H4 (cell line): ENCODE measurements at places on chromosomes 3 and 15. TPM values are rescaled to one million over a fixed set of nuclear protein-coding genes. Genes with fewer than 3 reads are reported as not detected.

DNA sequence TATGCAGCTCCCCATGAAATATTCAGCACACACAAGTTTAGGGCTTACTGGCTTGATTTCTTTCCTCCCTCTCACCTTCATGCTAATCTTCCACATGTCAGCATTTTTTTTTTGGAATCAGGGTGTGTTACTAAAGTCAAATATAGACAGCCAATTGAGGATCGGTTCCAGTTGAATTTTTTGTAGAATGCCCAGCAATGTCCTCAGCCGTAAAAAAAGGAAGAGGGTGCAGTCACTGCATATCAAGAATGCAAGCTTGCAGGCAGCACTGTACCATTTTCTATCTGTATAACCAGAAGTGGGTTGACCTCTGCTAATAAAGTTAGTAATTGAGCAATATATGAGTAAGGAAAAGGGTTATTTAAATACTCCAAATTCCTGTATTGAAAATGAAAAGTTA lies 51.4 kb upstream of the CHMP2B start:
- DNase-seq: no peak

GRCh38 chr15:74245342-74245931 lies 9.3 kb downstream of the CCDC33 start:
- DNase-seq: no peak

DNA sequence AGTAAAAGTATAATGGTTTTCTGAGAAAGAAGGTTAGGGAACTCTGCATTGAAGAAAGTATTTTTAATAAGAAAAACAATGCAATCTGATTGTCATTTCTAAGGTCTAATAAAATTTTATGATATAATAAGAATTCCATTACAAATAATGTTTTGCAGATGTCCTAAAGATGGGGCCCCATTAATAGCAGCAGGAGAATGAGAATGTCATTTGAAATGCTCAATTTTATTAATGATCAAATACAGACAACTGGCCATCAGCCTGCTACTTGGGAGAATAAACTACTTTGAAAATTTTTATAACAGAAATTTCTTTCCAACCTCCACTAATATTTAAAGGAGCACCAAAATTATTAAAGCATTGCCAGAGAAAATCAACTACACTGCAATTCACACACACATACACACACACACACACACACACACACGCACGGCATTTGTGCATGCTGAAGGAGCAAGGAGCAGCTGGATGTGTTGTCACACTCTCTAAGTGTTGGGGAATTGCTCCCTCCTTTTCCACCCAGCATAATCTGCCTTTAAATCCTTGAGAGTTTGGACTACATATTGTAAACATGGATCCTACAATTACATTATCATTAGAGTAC lies 109.5 kb downstream of the THRB start:
- DNase-seq: no peak

GRCh38 chr3:61152071-61152470 lies 99.2 kb downstream of the FHIT start:
- DNase-seq: no peak

DNA sequence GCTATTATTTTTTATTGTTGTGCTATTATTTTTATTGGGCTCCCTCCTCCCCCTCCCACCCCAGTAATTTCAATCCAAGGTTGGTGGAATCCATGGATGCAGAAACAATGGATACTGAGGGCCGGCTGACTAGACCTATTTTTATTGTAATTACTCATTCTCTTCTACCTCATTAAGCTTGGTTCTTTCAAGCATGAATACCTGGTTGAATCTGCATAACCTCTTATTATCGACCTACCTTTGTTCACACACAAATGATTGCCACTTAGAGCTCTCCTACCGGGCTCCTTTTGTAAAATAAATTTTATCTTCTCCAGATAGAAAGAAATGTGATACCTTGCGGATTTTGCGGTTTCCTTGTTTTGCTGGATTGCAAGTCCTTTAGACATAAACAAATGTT lies 31.6 kb downstream of the BTD start:
- DNase-seq: no peak

- no peak for DNase-seq
These were observed 478.7 kb downstream of the FHIT start for GRCh38 chr3:60772584-60772983.

Gene PPM1L
- total RNA-seq: 1.2 and 1.6 TPM in 2 replicates

Gene WDR49
- not detected in 2 replicates for total RNA-seq
